Epithelial cell of prostate (primary cell): ENCODE measurements at places on chromosomes 3 and 15.
A peak's percentile ranks its signal among the peaks of the same experiment; 100 is the strongest.

GRCh38 chr15:82044373-82045178 is 1.2 kb downstream of the MEX3B start:
- DNase-seq: no peak

GRCh38 chr3:13379201-13379830 is 40.8 kb downstream of the NUP210 start:
- DNase-seq: no peak

DNA sequence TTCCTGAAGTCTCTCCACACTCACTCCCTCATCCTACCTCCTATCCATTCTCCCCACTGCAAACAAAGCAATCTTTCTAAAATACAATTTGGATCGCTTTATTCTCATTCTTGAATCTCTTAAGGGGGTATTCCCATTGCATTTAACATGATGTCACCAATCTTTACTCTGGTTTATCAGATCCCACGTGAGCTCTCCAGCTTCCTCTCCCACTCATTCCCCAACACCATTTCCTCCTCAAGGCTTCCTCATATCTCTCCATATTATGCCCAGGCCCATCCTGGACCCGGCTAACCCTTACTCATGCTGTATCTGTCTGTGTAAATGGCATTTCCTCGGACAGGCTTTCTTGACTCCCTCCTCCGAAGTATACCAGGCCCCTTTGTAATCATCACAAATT is 165.0 kb downstream of the CD47 start:
- DNase-seq: no peak

DNA sequence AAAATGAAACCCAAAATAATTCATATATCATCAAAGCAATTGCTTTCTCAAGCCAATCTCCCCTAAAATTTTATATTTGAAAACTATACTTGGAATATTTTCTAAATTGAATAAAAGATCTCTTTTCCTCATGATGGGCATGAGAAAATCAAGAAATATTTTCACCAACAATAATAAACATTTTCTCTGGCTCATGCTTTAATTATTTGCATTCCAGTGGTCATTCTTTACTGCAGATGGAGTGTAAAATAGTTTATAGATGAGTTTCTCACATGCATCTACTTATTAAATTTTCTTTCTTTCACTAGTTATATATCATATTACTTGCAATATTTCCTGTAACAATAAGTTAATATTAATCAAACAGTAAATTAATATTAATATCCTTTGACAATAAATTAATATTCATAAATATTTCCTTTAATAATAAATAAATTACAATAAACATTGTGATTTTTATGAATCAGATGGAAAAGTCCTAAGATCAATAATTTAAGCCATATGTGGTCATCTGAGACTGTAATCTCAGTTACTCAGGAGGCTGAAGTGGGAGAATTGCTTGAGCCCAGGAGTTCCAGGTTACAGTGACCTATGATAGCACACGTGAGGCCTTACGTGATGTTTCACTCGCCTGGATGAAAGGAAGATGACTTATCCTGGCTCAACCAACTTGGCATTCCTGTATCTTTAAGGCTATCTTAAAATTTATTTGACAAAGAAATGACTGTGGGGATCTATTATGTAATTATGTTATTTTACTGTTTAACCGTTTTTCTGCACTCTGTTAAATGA is 958.8 kb downstream of the ZPLD1 start:
- no peak for DNase-seq

DNA sequence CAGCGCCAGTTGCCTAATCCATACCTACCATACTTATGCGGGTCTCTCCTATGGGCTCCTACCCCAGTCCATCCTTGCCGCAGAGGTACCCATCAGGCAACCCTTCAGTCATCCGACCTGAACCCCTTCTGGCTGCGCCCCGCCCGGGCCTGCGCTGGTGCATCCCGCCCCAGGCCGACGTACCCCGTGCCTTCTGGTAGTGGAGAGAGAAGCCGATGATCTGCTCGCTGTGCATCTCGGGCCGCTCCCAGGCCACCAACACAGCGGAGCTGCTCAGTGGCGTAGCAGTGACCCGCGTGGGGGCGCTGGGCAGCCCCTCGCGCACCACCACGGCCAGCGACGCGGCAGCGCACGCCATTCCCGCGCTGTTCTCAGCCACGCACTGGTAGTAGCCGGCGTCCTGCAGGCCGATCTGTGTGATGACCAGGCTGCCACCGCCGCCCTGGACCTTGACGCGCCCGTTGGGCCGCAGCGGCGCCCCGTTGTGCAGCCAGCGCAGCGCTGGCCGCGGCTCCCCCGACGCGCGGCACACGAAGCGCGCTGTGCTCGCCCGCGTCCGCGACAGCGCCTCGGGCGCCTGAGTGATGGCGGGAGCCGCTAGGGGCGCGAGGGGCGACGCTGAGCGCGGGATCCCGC is 17.9 kb upstream of the IGDCC3 start:
- DNase-seq: no peak

- DNase-seq: peak; percentile 20
Observed at GRCh38 chr15:23472678-23473077, 25.6 kb upstream of the GOLGA6L2 start.

DNA sequence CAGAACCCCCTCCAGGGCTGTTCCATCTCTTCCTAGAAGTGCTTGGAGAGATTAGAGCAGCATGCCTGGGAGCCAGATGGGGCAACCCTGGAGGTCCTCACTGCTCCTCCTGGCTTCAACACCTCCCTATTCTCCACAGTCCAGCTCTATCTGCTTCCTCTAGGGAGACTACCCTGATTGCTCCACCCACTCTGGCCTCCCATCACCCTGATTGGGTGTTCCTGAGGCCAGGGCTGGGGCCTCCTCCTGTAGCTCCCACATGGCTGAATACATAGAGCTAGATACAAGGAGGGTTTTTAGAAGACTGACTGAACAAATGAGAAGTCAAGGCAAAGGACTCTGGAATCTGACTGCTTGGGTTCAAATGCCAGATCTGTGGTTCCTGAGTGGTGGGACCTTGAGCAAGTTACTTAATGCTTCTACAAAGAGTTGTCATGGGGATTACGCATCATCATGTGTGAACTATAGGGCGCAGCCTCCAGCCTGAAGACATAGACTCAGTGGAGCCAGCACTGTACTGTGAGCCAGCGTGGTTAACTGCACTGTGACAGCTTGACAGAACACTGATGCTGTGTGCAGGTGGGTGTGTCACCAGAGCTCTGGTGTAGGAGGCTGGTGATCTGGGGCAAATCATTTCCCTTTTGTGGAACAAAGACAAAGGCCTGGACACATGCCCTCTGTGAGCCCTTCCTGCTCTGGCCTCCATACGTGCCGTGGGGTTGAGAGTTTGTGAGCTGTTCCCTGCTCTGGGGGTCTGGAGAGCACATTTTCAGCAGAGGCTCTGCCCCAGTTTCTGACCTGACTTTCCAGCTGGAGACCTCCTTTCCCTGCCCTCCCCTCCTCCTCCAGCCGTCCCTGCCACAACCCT is 74.8 kb downstream of the SCN5A start:
- no peak for DNase-seq

DNA sequence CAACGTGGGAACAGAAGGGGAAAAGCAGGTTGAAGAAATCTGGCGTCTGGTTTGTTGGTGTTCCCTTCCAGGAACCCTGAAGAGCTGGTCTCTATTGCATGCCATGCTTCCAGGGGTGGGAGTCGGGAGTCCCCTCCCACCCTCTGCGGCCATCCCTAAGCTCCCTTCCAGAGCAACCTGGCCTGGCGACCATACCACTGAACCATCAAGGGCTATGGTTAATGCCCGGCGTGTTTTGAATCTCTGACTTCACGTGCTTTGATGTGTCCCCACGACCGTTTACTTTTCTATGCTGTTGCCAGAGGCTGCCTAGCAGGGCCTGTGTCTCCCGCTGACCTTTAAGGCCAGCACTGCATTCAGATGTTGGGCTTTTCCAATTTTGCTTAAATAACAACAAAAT is 696 bp upstream of the SNRK start:
- no peak for DNase-seq

- no peak for DNase-seq
Observed at GRCh38 chr3:14563946-14564539, 23.9 kb upstream of the GRIP2 start.

- no peak for DNase-seq
Observed at GRCh38 chr3:177968891-177969290, 567.3 kb upstream of the KCNMB2 start.

DNA sequence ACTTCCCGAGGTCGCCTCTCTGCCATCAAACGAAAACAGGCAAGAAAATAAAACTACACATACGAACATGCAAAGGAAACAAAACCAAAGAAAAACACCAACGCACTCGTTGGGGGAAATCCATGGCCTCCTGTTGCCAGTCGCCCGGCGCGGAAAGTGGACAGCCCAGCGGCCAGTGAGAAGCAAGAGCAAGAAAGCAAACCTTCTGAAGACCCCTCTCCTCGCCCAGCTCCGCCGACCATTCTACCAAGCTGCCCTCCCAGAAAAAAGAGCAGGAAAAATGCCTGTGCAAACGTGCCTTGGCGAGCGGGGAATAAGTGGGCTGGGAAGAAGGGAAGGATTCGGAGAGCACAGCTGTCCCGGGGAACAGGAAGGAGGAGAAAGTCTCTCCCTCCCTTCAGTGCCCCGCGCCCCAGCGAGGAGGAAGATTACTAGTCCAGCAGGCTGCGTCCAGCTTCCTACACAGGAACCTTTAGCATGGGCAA is 802 bp upstream of the NECTIN3 start:
- no peak for DNase-seq

DNA sequence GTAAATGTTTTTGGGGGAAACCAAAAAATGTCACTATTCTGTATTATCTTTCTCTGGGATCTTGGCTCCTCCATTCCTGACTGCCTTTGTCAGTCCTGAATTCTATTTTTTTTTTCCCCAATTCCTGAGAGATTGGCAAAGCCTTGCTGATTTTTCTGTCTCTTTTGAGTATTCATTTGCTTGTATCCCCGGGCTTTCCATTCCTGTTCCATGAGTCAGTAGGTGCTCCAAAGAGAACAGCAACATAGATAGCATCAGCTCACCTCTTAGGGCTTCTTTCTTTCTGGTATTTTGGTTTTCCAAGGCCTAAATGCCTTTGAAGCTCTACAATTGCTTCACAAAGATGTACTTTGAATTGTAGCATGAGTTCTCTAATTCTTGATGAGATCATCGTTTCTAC is 271.7 kb upstream of the LRRC3B start:
- no peak for DNase-seq

GRCh38 chr3:14691239-14691638 is 16.3 kb downstream of the C3orf20 start:
- DNase-seq: no peak

- no peak for DNase-seq
Observed at GRCh38 chr15:66921319-66921915, 144.0 kb upstream of the SMAD3 start.

DNA sequence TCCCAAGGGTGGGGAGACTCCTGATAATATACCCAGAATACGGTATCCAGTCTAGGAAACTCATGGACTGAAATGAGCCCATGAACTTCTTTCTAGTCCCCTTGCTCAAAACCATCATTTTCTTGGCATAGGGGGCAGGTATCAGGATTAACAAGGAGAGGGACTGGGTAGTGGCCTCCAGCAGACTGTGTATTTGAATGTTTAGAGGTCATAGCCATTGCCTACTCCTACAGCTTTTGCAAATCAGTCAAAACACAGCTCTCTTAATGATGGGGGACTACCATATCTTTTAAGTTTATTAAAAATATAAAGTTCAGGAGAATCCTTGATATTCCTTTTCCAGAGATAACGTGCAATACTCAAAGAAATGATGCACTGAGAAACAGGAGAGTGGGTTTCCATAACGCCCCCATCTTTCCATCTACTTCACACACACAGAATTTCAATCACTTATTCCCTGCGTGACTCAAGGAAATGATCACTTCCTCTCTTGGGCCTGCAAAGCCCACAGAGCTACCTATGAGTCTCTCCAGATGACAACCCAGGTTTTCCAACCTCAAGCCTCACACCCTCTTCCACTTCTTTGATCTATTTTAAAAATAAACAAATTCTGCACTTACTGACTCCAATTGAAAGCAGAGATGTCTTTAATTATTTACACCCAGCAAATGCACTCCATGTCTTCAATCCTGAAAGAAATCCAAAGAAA is 584.0 kb upstream of the LMCD1 start:
- no peak for DNase-seq

GRCh38 chr15:48400086-48400485 is 68.9 kb downstream of the DUT start:
- no peak for DNase-seq
